ENCODE measurements at places on chromosomes 6 and 20.

DNA sequence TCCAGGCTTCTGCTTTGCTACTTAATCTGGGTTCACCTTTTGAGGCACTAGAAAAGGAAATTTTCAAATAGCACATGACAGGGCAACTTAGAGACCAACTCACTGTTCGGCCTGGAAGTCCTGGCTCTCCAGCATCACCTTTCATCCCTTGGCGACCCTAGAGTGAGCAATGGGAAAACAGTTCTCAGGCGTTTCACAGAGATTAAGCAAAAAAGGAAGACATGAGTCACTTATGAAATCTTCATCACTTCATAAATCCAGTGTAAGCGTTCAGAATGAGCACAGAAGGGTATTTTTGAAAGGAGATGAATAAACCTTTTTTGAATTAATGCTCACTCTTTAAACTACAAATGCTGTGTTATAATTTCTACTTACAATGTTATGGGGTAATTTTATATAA lies 104.0 kb downstream of the COL12A1 start:
- no peak for DNase-seq

GRCh38 chr6:6584310-6585002 lies 4.1 kb upstream of the LY86 start:
- DNase-seq: peak; percentile 55

DNA sequence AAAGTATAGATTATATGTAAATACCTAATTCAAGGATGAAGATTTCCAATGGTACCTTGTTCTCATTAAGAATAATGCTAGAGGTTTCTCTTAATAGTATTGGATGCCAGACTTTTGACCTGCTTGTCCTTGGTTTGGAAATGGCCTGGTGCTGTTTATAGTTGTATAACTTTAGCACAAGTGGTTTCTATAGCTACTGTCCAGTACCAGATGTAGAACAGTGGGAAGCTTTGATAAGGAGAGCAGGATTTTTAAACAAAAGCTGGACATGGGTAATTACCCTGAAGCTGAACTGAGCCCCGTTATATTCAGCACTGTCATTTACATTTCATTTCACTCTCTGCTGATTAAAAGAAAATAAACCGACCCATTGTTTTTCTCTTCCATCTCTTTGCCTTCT lies 43.7 kb downstream of the TRMT11 start:
- DNase-seq: no peak

DNA sequence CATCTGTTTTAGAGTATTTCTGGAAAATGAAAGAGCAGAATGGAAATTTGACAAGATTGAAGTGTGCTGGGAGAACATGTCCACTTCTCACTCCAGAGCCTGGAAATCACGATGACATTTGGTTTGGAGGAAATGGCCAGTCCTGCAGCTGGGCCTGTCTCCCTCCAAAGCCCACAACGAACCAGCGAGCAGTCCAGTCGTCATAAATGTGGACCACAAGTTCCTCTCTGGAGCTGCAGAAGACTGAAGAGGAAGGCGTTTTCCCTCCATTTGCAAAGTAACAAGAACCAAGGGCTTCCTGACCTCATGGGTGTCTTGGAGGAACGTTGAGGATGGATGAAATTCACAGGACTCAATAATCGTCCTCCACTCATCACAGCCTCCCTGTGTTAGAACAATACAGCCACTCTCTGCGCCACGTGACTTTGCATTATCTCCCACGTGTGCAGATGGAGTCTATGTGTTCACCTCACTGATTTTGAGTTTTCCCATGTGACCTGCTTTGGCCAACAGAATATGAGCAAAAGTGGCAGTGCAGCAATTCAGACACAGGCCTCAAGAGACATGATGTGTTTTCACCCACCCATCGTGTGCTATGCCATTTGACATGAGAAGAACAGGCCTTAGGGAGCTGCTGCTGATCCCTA lies 9.1 kb upstream of the SPATS1 start:
- no peak for DNase-seq

Measured in bone marrow (tissue), 2 donors.